Calu3 (cell line): ENCODE measurements at places on chromosomes 1 and 21.

DNA sequence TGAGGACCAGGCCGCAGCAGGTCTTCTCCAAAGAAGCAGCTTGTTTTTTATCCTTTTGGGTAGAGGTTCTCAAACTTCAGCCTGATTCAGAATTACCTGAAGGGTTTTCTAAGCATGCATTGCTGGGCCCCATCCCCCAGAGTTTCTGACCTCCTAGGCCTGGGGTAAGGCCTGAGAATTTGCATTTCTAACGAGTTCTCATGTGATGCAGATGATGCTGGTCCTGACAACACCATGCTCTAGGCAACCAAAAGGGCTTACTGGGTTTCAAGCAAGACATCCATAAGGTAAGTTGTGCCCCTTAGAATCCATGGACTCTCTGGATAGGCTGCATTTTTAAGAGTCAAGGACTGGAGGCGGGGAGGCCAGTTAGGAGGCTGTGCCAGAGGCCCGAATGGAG lies 295.1 kb downstream of the HHIPL2 start:
- DNase-seq: no peak

- DNase-seq: no peak
Measured at GRCh38 chr1:25711555-25712298, 88.3 kb upstream of the SELENON start.

- peak; percentile 7 for DNase-seq
Measured at GRCh38 chr21:33901412-33902288, 14.0 kb downstream of the ATP5PO start.

- no peak for DNase-seq
Measured at GRCh38 chr1:170145770-170146676, at the start of gene NTMT2. TSS of gene NTMT2 (plus strand) at chr1:170145959. CDS start at chr1:170146108, 149 bp downstream.

- DNase-seq: peak; percentile 58
Measured at GRCh38 chr1:182120411-182121258, 59.1 kb upstream of the ZNF648 start.

GRCh38 chr1:183313063-183313462 lies 105.1 kb downstream of the NMNAT2 start:
- DNase-seq: no peak

DNA sequence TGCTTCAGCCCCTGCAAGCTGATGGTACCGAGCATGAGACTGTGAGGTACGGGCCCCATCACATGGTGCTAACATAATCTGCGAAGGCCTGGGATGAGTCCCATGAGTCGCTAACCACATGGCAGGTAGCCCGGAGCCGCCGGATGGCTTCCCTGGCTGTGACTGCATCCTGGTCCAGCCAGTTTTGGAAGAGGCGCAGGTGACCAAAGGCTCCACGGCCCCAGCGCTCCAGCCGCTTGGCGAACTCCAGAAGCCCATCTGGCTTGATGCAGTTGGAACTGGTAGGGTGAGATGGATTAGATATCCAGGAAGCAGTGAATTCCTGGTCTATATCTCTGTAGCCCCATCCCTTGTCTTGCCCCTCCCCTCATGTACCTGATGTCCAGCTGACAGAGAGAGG lies 24.6 kb downstream of the LRRC41 start:
- no peak for DNase-seq

GRCh38 chr1:66237722-66238479 lies 296.1 kb upstream of the SGIP1 start:
- no peak for DNase-seq

DNA sequence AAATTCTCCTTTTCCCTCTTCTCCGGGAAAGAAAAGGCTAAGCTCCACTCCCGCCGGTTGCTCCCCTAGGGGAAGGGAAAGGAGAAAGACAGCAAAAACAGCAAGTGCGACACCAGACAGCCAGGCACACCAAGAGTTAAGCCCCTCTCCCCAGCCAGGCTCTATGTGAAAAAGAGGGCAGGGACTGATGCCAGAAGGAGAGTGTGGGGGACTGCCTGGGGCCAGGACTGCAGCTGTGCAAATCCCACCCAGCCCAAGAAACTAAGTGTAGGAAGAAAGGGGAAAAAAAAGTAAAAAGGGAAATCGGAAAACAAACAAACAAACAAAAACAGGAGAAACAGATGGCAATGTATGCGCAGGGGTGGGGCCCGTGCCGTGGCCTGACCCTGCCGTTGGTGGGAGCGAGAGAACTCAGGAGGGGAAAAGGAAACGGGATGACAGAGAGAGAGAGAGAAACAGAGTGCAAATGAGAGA lies 27.7 kb upstream of the FMO1 start:
- DNase-seq: no peak

DNA sequence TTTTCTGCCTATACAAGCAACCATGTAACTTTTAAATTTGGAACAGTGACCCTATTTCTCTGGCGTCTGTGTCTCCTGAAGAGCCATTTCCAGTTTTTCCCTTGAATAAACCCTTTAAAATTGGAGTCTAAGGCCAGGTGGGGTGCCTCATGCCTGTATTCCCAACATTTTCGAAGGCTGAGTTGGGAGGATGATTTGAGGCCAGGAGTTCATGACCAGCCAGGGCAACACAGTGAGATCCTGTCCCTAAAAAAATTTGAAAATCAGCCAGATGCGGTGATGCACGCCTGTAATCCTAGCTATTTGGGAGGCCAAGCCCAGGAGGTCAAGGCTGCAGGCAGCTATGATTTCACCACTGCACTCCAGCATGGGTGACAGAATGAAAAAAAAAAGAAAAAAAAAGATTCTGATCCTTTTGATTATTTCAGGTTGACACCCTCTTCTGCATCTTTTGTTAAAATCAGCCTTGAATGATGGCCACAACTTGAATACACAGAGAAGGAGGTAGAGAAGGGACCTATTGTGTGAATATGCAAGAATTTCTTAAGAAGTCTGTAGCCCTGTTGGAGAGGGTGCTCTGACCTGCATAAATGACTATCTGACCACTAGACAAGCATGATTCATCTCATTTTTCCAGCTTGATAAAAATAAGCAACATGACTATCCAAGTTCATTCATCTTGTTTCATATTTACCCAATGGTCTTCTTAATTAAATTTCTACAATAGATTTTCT lies 40.2 kb upstream of the PARP1 start:
- DNase-seq: no peak

GRCh38 chr1:240287722-240288121 lies 196.0 kb downstream of the FMN2 start:
- DNase-seq: no peak

- no peak for DNase-seq
Measured at GRCh38 chr1:6424619-6425593, at the start of gene ESPN. TSS of gene ESPN (plus strand) at chr1:6424776. CDS start at chr1:6424956, 180 bp downstream.

DNA sequence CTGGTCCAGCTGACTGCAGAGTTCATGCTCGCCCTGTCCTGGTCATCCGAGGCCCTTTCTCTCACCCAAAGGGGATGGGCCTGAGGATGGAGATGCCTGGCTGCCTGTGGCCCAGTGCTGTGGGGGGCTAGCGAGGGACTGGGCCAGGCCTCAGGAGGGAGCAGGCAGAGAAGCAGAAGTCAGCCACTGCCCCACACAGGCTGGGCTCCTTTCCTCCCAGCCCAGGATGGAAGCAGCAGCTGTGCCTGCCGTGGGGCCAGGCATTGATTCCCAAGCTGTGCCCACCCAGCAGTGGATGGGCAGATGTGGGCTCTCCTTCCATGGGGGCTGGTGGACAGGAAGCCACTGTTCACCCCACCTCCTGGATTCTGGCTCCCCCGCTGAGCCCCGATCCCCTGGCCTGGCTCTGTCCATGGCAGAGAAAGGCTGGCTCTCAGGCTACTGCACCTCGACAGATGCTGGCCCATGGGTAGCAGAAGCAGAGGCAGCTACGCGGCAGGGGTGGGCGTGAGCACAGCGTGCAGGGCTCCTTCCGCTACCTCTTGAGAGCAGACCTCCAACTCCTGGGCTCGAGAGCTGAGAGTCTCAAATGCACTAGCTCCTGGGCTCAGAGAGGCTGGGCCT lies 24.6 kb downstream of the RUNX3 start:
- DNase-seq: no peak

DNA sequence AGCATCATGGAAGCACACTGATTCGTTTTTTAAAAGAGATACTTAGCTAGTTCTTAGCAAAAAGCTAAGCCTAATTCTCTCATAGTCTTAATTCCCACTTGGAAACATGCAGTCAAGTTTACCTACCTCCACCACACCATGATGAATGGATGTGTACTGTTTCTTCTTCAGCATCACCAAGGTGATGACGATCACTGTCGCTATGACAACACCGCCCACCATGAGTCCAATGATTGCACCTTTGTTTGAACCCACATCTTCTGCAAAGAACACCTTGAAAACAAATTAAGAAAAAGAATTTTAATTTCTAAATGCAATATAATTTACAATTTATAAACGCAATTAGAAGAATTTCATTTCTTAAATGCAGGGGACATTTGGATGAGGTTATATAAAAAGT lies 156.8 kb downstream of the GABPA start:
- no peak for DNase-seq

DNA sequence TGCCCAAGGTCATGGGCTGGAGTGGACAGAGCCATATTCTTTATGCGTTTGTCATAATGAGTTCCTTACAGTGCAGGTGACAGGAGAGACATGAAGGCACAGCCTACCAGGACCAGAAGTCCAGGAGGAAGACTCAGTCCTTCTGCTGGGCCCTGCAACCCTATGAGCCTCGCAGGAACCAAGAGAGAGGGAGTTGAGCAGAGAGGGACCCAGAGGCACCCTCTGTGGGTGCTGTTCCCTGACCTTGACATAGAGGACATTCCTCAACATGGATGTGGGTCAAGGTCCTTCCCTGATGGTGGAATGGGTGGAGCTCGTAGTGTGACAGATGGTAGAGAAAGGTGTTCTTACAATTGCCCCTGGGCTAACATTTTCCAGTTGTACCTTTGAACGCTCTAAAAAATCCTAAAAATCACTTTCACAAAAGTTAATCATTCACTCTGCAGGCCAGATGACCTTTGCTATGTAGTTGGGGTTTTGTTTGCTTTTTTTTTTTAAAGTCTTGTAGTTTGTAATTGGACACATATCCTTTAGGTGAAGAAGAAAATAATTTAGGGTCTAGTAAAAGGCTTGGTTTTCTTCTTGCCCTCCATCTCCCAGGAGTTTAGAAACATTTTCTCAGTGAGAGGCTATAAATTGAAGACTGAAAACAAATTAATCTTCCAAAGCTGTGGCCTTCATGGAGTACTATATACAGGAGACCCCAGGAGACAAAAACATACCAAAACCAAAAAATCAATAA lies 41.9 kb downstream of the MAB21L3 start:
- DNase-seq: no peak

GRCh38 chr1:225460737-225461532 lies 33.1 kb upstream of the LBR start:
- DNase-seq: no peak

GRCh38 chr21:33071770-33072306 lies 1.9 kb downstream of the OLIG1 start:
- DNase-seq: no peak

DNA sequence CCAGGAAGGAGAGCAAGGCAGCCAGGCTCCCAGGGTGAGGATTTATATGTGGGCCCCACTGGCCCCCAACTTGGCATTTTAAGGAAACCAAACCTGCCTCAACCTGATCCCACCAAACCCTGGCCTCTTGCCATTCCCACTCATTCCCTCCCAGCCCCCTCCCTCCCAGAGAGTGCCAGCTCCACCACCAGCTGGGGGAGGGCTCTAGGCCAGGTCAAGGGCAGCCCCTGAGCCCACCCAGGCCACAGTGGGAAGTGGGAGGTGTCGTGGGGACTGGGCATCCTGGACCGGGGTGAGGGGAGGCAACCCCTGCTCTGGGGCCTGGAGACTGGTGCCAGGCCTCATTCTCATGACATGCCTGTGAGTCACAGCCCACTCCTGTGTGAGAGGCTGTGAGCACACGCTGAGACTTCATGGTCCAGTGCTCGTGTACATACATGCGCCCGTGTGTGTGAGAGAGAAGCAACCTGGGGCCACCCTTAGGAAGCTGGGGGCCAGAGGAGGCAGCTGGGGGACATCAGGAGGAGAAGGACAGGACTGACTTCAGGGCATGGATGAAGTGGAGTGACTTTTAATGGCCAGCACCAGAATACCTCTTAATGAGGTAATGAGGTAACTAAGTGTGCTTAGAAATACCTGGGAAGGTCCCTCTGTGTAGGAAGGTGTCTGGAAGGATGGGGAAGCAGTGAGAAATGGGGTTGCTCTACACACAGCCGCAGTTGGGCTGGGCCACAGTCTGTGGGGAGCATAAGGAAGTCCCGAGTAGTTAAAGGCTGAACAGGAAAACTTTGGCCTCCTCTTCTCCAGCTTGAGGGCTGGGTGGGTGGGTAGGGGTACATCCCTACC lies at the start of gene S100A2:
Gene S100A2, minus strand, starts transcription at position 316 of the 846 bp plus-strand sequence. CDS start 1,967 bp downstream, outside the sequence.
- peak; percentile 63 for DNase-seq

DNA sequence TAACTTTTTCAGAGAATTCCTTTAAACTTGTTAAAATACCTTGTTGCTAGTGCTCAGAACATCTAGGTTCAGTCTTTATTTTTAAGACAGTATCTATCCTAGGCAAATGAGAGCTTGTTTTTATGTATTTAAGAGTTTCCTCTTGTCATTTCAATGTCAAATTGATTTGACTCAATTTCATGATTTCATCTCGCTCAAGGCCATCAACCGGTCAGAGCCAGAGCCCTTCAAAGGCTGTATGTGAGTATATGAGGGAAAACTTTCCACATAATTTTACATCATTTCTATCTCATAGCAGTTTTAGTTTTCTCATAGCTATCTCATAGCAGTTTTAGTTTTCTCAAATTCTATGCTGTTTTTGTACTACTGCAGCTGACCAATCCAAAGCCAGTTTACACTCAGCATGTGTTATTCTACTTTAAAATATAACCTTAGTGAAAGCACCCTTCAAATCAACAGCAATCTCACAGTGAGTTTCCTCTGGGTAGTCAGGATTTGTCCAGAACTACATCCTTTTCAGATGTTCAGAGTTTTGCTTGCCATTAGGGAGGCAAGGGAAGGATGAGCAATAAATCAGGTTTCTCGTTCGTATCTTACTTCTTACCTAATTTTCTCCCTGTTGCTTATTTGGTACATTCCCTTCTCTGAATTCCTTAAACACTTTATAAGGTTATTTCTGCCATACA lies 12.7 kb downstream of the HNRNPU start:
- no peak for DNase-seq

GRCh38 chr1:230707732-230708630 lies 5.9 kb downstream of the AGT start:
- no peak for DNase-seq

GRCh38 chr1:56938646-56939045 lies 27.2 kb downstream of the C8B start:
- no peak for DNase-seq

GRCh38 chr1:26019641-26020315 lies 1.8 kb upstream of the EXTL1 start:
- DNase-seq: no peak

DNA sequence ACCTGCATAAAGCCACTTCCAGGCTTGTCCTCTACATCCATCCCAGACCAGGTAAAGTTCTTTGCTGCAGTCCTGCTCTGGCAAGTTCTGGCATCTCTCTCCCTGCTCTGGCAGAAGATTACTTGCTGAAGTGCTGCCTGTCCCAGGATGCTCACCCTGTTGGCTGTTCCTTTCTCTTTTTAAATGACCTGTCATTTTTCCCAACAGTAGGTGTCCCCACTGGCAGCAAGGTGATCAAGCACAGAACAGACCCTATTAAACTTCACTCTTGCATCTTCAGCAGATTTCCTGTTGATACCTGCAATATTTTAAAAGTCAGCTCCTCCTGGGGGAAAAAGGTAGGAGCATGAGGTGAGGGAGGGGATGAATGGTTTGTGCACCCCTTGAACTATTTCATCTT lies 332.6 kb downstream of the PBX1 start:
- no peak for DNase-seq

GRCh38 chr1:30596470-30596869 lies 126.9 kb downstream of the MATN1 start:
- DNase-seq: no peak

GRCh38 chr1:38834221-38834782 lies 25.3 kb downstream of the RRAGC start:
- no peak for DNase-seq

GRCh38 chr1:54501849-54502248 lies 46.2 kb upstream of the ACOT11 start:
- DNase-seq: no peak

GRCh38 chr1:212555426-212555825 lies 53.1 kb upstream of the ATF3 start:
- no peak for DNase-seq
